ENCODE measurements at places on chromosomes 6 and 20. TPM values are rescaled to one million over a fixed set of nuclear protein-coding genes. Genes with fewer than 3 reads are reported as not detected.

DNA sequence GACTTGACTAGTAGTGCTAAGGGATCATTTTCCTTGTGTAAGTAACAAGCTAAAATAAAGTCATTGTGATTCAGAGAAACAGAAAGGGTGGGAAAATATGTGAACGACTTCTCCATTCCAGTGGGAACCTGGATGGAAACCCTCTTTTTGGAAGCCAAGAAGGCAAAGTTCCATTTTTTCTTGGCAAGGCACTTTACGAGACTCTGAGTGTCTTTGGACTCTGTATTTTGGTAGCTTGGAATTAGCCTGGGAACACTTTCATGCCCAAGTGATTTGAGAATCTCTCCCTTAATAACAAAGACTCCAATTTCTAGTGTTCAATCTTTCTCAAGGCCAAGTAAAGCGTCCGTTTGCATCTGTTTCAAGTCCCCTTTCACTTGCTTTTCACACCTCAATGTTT lies 100.5 kb upstream of the SASH1 start:
- DNase-seq = no peak

DNA sequence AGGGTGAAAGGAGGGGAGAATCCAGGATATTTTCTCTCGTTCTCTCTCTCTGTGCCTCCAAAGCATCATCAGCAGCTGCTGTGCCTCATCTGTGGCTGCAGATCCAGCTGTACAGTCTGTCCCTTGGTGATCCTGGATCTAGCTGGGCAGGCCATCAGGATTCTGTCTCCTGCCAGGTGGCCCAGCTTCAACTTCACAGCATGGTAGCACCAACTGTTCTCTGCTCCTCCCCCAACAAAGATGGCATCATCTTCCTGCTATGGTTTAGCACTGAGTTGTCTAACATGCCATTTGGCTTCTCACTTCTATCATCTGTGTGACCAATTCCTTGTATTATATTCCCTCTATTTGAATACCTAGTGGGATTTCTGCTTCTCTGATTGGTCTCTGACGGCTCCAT lies 28.6 kb upstream of the ARFGEF2 start:
- no peak for DNase-seq

GRCh38 chr6:43746613-43747102 lies 23.4 kb upstream of the VEGFA start:
- DNase-seq = no peak

DNA sequence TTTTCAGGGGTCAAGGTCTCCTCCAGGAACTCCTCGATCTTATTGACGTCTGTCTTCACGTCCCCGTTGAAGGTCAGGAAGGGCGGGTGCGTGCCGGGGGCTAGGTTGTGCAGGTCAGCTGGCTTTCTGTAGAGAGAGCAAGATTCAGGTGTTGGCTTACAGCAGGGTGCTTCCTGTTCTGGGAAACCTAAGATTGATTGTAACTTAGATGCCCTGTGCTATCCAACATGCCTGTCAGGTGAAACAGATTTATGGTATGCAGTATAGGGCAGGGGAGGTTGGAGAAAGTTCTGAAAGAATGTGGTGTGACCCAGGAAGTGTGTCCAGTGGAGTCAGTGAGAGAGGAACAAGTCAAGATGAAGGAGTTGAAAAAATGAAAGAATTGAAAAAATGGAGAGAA lies 66.4 kb downstream of the CLIC5 start:
- no peak for DNase-seq

GRCh38 chr6:14824060-14824459 lies 421.8 kb upstream of the JARID2 start:
- DNase-seq = no peak

- no peak for DNase-seq
Observed at GRCh38 chr20:54665812-54666211, 190.4 kb downstream of the DOK5 start.

GRCh38 chr6:92124200-92124651 lies 1295.1 kb downstream of the EPHA7 start:
- DNase-seq = peak; percentile 16

GRCh38 chr6:130204322-130204721 lies 18.4 kb downstream of the SAMD3 start:
- DNase-seq = no peak

GRCh38 chr20:4233520-4233919 lies 218.2 kb upstream of the RNF24 start:
- DNase-seq = no peak

DNA sequence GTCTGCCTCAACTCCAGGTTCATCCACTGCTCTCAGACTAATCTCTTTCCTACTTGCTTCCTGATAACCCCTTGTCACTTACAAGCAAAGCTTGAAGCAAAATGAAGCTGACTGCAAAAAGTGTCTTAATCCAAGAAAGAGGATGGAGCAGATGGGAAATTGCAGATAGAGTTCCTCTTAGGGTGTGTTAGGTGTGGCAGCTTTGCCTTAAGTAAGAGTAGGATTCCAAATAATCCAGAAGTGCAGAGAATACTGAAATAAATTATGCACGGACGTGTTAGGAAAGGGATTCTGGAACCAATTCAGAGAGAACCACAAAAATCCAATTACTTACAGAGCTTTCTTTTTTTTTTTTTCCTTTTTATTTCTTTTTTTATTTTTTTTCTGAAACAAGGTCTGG lies 6.1 kb upstream of the RPL7L1 start:
- DNase-seq = no peak

- DNase-seq = no peak
Observed at GRCh38 chr20:53226826-53227225, 254.7 kb downstream of the TSHZ2 start.

DNA sequence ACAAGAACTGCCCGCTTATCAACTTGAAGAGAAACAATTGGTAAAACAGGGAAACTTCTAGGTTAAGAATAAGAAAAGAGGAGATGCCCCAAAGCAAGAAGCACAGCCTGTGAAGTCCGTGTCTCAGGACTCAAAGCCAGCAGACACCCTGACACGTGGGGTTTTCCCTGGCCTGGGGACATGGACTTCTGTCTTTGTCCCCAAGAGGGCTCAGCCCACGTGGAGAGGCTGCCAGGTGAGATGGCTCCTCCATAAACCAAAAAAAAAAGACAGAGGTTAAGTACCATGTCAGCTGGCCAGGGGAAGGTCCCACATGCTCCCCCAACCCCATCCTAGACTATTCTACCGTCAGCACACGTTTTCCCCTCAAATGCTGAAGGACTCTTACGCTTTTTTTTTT lies 9.9 kb downstream of the SERPINB6 start:
- DNase-seq = no peak

GRCh38 chr6:159084493-159085091 lies 39.8 kb upstream of the TAGAP start:
- no peak for DNase-seq

GRCh38 chr20:46639587-46639986 lies 11.7 kb downstream of the SLC13A3 start:
- DNase-seq = no peak

- no peak for DNase-seq
Observed at GRCh38 chr6:92460133-92460532, 959.2 kb downstream of the EPHA7 start.

DNA sequence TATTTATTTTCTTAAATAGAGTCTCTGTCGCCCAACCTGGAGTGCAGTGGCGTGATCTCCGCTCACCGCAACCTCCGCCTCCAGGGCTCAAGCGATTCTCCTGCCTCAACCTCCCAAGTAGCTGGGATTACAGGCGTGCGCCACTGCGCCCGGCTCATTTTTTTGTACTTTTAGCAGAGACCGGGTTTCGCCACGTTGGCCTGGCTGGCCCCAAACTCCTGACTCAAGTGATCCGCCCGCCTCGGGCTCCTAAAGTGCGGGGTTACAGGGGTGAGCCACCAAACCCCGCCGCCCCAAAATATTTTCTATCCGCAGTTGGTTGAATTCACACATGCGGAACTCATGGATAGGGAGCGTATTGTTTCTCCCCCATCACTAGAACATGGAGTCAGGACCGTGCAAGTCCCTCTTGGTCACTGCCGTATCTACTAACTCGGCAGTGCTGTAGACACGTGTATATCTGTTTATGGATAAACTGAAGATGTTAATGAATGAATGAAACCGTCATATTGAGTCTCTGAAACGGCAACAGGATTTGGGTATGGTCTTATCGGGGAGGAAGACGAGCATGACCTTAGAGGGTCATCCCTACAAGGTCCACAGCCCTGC lies 904 bp downstream of the MKKS start:
- DNase-seq = no peak

DNA sequence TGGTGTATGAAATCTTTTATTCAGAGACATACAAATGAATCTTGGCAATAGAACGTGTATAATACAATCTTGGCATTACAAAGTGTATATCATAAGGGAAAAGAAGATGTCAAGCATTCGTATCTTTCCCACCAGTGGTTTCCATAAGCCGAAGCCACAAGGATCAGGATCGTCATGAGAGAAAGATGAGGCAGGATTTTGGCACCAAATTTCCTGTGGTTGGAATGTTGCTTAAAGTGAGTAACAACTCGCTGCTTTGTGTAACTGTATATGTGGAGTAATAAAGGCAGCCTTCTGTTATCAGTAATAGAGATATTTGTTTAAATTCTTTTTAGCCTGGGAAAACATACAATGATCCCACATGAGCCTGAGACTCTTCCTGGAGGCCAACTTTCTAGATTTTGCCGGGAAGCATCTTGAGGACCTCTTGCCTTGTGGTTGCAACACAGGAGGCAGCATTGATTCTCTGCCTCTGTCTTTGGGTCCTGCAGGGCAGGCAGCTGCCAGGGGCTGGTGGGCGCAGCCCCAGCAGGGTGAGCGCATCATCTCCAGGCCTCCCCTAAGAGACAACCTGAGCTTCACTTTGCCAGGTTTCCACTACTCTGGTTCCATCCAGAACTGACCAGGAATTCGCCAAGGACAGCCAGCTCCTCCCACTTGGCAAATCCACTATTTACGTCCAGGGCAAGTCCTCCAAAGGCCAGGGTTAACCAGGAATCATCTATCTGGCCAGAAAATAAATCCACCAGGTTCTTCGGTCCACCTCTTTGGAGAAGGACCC lies 230.9 kb upstream of the SULF2 start:
- peak; percentile 98 for DNase-seq

GRCh38 chr6:154236646-154237301 lies 119.8 kb downstream of the IPCEF1 start:
- DNase-seq = no peak

GRCh38 chr6:28206928-28207509 lies 18.1 kb upstream of the ZSCAN9 start:
- DNase-seq = no peak

GRCh38 chr20:35279533-35280174 lies 1.7 kb upstream of the MMP24OS start:
- DNase-seq = no peak

GRCh38 chr6:31114541-31114878 lies at the start of gene PSORS1C1:
Gene PSORS1C1 (plus strand): TSS chr6:31114800. CDS start chr6:31129633, 14,833 bp downstream.
- DNase-seq = peak; percentile 94

GABRR1 gene
- not detected for total RNA-seq

CST4 gene
- not detected for total RNA-seq

PEX3 gene
- total RNA-seq = 8.9 TPM

MAP3K5 gene
- total RNA-seq = 3.0 TPM

DYNLT2 gene
- 1.9 TPM for total RNA-seq

DOK5 gene
- 1.0 TPM for total RNA-seq

PEDS1 gene
- 36.9 TPM for total RNA-seq

KHDC1 gene
- total RNA-seq = 8.0 TPM

TP53TG5 gene
- total RNA-seq = 0.32 TPM

NDUFAF5 gene
- 45.8 TPM for total RNA-seq

COQ3 gene
- 5.1 TPM for total RNA-seq

MDFI gene
- total RNA-seq = 137 TPM

PLAGL2 gene
- total RNA-seq = 29.8 TPM

SPTLC3 gene
- 2.2 TPM for total RNA-seq

CAGE1 gene
- total RNA-seq = 0.09 TPM

TGM3 gene
- not detected for total RNA-seq

HDGFL1 gene
- total RNA-seq = not detected

BMP2 gene
- 343 TPM for total RNA-seq
